ENCODE measurements at places on chromosomes 16 and 17.

DNA sequence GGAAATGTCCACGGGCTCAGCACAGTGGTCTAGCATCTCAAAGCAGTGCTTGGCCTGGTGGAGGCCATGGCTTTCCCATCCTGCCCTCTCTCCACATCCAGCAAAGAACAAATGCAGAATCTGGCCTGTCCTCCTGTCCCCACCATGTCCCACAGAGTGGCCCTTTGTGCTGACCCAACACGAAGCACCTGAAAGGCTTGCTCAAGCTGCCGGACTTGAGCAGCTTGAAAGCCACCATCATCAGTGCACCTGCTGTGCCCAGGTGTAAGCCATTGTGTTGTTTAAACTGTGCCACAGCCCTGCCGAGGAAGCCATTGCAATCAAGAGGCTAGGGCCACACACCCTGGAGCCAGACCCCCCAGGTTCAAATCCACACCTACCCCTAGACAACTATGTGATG lies 115.5 kb downstream of the SOCS1 start:
- DNase-seq: no peak

GRCh38 chr17:59527325-59527917 lies 38.0 kb upstream of the DHX40 start:
- no peak for DNase-seq

DNA sequence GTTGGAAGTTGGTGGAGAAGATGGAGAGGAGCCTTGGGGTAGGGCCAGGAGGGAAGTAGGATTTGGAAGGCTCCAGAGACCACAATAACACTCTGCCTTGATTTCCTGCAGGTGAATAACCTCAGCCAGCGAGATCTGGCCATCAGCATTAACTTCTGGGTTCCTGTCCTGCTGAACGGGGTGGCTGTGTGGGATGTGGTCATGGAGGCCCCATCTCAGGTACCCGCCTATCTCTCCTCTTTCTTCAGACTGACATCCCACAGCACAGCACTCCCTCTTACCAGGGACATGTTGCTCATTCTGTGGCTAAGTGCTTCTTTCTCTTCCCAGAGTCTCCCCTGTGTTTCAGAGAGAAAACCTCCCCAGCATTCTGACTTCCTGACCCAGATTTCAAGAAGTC lies 4.9 kb downstream of the COX6A2 start:
- no peak for DNase-seq

GRCh38 chr17:21368545-21369246 lies 7.5 kb upstream of the KCNJ12 start:
- no peak for DNase-seq

DNA sequence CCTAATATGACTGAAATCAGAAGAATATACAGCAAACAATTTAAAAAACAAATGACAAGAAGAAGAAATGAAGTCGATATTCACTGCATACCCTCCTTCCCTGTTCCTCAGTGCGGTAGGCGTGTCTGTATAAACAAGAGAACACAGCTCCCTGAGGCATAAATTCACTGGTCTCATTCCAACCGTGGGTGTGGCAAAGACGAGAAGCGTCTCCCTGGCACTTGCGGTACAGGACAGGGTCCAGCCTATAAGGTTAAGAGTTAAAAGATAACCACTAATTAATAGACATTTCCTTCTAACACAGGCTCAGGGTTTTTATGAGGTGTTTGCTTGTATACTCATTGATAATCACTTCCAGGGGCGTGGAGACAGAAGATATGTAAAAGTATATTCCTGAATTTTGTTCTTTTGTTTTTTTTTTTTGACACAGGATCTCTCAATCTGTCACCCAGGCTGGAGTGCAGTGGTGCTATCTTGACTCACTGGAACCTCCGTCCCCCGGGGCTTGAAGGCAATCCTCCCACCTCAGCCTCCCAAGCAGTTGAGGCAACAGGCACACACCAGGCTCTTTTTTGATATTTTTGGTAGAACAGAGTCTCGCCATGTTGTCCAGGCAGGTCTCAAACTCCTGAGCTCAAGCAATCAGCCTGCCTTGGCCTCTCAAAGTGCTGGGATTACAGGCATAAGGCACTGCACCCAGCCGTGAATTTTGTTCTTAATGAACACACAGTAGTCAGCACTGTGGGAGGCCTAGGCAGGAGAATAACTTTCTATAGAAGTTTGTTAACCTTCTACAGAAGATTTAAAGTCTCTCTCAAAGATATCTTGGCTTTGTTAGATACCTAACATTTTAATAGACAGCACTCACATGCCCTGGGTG lies 59.1 kb upstream of the CLEC18B start:
- DNase-seq: peak; percentile 70

DNA sequence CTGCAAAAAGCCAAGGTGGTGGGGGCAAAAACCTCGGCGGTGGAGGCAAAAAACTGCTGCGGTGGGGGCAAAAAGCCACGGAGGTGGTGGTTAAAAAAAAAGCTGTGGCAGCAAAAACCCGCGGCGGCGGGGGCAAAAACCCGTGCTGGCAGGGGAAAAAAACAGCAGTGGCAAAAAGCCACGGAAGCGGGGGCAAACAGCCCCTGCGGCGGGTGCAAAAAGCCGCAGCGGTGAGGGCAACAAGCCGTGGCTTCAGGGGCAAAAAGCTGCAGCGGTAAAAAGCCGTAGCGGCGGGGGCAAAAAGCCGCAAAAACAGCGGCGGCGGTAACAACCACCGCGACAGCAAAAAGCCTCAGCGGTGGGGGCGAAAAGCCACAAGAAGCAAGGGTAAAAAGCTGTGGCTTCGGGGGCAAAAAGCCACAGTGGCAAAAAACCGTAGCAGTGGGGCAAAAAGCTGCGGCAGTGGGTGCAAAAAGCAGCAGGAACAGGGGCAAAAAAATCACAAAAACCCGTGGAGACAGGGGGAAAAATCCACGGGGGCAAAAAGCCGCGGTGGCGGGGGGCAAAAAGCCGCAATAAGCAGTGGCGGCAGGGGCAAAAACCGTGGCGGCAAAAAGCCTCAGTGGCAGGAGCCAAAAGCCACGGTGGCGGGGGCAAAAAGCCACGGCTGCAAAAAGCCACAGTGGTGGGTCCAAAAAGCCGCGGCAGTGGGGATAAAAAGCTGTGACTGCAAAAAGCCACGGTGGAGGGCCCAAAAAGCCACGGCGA lies 193.7 kb downstream of the SHCBP1 start:
- no peak for DNase-seq

DNA sequence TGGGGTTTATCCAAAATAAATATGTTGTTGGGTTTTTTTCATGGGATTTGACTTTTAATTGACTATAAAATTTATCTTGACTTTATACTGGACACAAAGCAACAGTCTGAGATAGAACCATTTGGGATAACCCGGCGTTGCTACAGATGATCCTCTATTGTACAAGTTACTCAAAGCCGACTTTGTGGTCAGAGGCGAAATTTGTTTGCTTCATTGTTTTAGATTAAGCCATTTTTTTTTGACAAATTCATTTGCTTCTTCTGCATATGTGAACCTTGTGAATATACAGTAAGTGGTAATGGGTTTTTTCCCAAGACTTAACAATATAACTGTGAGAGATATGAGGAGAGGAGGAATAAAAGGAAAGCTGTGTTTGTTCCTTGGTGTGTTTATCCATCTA lies 11.8 kb downstream of the MYO1D start:
- no peak for DNase-seq

DNA sequence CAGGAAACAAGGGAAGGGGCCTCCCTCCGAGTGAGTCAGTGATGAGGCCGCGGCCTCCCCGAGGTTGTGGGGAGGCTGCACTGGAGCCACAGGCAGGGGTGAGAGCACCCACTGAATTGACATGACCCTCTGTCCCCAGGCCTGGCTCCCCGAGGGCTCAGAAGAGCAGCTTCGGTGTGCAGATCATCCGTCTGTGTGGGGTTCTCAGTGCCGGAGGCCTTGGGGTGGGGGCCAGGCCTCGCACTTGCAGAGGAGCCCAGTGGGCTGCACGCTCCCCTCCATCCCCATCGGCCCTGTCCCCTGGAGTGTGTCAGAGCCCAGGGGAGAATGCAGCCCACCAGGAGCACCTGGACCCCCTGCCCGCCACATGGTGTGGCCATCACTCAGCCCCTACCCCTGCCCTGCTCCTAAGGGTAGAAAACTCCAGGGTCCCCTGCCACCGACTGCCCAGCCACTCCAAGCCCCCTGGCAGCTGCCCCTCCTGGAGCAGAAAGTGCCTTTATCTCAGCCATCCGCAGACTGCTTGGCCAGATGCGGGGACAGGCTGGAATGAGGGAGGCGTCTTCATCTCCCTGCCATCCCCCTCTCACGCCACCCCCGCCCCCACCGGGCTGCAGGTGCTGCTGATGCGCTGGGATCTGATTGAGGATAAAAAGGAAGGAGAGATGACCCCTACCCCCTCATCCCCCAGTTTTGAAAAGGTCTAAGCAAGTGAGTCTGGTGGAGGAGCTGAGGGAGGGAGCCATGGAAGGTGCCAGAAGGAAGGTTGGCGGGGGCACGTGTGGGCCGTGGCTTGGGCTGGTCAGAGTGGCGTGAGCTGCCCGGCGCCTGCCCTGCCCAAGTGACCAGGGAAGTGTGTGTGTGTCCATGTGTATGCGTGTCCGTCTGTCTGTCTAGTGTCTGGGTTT lies 358.3 kb downstream of the SEC14L1 start:
- no peak for DNase-seq

DNA sequence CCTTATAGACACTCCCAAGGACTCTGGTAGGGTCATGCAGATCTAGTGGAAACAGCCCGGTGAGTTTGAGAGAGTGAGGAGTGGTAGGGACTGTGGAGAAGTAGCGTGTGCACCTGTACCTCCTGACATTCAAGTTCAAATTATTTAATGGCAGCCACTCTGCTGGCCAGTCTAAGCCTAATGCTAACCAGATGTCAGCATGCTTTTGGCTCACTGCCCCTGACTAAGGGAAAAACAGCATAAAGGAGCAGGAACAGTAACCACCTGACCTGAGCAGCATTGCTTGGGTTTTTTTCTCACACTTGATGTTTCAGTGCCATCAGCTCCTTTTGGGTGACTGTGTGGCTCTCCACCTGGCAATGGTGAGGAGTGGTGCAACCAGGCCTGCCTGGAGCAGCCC lies 23.8 kb upstream of the SLC12A3 start:
- peak; percentile 35 for DNase-seq

DNA sequence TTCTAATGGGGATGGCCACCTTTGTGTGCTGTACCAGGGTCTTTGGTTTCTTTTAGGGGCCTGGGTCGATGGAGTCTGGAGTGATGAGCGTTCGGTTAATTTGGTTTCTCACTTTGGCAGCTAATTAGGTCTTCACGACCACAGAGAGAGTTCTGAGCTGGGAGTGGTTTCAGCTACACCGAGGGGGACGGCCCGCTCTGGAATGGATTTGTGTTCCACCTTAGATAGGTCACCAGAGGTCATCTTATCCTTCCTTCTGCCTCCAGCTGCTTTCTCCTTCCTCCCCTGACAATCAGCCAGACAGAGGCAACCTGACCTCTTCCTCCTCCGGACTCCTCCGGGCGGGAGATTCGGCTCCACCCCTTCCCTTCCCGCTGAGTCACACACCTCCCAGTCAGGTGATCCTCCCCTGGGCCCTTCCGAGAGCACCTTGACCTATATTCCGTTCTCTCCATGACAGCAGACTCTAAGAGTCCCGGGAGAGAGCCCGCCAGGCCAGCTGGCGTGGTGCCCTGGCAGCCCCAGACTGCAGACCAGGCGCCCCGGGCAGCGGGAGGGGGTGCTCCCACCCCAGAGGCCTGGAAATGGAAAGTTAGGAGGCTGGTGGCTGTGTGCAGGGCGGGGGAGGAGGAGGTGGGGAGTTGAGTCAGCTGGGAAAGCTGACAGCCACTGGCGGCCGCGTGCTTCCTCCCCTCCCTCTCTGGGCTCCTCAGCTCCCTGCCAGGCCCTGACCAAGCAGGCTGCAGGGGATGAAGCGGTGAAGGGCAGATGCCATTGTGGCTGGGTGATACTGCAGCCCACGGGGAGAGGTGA lies 44.7 kb downstream of the CHD9 start:
- DNase-seq: peak; percentile 93

DNA sequence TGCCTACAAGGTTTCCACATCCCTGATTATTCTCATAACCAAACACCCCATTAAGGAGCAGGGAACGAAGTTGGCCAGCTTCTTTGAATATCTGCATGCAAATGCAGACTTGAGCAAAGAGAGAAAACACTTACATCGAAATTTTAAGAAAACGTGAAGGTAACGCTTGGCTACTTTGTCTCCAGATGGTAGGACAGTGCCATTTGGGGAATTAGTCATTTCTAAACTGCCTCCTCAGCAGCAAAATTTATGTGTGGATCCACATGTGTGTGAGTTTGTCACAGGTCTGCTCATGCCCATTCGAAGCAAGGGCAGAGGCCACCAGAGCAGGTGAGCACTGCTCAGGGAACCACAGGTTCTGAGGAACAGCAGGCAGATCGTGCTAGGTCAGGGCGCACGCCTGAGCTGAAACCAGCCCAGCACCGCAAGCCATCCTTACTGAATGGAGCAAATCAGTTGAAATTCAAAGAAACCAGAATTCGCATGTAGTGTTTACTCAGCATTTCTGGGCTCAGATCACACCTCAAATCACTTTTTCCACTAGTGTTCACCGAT lies 80.1 kb downstream of the SOCS1 start:
- DNase-seq: no peak

- DNase-seq: no peak
These were observed 12.6 kb upstream of the USP43 start for GRCh38 chr17:9632741-9633140.

DNA sequence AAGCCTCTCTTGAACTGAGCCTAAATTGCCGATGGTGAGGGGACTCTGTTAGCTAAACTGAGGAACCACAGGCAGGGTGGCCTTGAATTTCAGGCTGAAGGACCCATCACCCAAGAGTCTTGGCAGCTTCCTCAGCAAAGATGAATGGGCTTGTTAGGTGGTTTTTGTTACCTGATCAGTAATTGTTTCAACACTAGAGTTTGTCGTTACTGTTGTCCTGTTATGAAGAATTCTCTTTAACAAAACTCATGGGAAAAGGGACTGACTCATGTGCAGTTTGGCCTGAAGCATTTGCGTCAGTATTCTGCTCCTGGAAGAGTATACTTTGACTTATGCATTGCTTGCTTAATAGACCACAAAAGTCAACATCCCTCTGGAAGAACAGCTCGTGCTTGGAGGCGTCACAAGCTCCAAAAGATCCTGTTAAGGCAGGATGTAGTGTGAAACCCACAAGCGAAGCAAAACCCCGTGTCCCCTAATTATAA lies 206.0 kb downstream of the IRX3 start:
- peak; percentile 97 for DNase-seq

DNA sequence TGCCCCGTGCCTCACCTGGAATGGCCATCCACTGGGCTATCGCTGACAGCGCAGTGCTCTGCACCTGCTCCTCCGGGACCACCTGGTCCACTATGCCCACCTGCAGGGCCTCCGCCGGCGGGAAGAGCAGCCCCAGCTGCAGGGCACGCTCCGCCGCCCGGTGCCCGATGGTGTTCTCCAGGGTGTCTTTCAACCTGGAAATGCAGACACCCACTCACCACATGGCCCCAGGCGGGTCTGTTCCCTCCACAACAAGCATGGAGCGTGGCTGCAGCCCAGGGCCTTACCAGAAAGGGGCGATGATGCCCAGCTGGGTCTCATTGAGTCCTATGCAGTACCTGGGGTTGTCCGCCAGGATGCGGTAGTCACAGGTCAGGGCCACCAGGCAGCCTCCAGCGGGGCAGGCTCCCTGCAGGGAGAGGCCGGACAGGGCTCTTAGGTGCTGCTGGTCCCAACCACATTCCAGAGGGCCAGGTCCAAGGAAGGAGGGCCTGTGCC lies 6.8 kb downstream of the DNASE1L2 start:
- DNase-seq: no peak
